Endodermal cell (in vitro differentiated cells): ENCODE measurements at places on chromosomes 11 and 22.

DNA sequence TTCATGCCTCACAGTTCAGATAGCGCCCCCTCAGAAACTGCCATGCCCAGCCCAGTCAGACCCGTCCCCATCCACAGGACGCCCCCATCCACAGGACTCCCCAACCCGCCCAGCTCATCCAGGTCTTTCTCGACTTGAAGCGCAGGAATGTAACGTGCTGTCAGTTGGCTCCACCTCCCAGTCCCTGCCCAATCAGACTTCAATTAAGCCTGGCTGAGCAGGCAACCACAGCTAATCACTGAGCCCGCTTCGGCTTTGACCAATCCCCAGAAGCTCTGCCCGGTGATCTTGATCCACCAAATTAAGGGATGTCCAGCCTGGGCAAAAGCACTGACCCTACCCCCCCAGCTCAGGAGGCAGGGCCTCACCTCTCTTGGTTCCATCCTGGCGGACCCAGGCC lies 10.5 kb upstream of the MFNG start:
- DNase-seq = peak; percentile 77

- no peak for DNase-seq
Measured at GRCh38 chr11:11845551-11845950, 3.8 kb downstream of the USP47 start.

- DNase-seq = peak; percentile 13
Measured at GRCh38 chr11:113651023-113651422, 55.1 kb downstream of the TMPRSS5 start.

DNA sequence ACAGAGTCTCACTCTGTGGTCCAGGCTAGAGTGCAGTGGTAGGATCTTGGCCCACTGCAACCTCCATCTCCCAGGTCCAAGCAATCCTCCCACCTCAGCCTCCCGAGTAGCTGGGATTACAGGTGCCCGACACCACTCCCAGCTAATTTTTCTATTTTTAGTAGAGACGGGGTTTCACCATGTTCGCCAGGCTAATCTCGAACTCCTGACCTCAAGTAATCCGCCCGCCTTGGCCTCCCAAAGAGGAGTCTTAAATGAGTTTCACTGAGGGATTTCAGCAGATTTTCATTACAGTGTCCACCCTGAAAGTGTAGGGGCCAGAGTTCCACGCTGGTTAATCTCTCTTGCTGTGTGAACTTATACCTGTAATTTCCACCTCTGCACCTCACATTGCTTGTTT lies 412 bp upstream of the RPS3 start:
- no peak for DNase-seq

- DNase-seq = no peak
Measured at GRCh38 chr11:20011307-20011951, 148.8 kb downstream of the DBX1 start.

GRCh38 chr22:49765091-49765771 lies 62.4 kb downstream of the BRD1 start:
- DNase-seq = peak; percentile 42

DNA sequence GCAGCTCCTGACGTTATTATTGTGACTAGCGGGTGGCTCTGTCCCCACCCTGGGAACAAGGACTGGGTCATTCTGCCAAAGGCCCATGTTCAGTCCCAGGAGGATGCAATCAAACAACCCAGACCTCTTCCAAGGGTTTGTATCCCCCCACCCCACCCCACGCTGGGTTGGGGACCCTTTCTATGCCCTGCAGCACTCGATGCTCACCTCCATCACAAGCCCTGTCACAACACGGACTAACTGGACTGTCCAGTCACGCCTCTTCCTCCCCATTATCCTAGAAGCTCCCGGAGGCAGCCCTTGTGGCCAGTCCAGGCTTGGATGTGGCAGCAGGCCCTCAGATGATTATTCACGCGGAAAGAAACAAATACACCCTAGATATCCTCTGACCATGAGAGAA lies 3.7 kb downstream of the SHANK2 start:
- no peak for DNase-seq

GRCh38 chr22:49948958-49949913 lies 11.3 kb upstream of the PIM3 start:
- peak; percentile 53 for DNase-seq

DNA sequence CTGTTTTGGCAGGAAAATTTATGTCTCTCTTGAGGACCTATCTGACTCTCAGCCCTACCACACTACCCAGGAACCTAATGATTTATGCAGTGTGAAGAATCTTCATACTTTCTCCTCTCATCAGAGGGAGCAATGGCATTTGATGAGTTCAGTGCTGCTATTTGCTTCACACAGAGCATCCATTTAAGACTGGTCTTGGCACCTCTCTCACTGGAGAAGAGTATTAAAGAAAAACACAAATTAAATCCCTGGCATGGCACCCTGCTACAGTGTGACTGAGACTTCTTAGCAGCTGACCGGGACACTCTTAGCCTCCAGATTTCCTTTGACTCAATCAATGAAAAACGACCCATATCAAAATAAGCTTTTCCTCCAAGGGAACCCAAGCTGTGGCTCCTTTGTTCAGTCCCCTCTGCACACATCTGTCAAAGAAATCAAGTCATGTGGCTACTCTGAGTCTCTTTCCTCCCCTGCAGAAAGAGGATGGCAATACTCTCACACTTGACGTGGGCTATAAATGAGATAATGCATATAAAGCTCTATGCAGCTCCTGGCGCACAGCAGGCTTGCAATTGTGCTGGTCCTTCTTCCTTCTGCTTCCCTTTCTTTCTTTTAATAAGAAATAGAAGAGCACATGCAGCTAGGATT lies 186.1 kb upstream of the E2F8 start:
- DNase-seq = no peak

DNA sequence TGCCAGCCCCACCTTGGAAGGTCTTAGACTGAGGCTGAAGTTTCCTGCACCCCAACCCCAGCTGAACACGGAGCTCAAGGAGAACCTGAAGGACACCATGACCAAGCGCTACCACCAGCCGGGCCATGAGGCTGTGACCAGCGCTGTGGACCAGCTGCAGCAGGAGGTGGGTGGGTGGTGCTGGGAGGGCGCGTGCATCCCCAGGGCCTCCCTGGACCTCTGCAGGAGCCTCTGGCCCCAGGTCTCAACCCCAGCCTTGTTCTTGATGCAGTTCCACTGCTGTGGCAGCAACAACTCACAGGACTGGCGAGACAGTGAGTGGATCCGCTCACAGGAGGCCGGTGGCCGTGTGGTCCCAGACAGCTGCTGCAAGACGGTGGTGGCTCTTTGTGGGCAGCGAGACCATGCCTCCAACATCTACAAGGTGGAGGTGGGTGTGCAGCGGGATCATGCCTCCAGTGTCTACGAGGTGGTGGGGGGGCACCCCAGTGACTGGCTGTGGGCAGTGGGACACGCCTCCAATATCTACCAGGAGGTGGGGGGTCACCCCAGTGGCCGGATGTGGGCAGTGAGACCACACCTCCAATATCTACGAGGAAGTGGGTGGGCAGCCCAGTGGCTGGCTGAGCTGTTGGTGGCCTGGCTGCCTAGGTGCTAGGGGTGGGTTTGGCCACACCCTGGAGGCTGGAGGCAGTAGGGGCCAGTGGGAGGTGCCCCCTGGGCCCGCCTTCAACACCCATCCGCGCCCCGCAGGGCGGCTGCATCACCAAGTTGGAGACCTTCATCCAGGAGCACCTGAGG lies 4.6 kb downstream of the CD151 start:
- no peak for DNase-seq

GRCh38 chr11:118872403-118872821 lies 11.3 kb upstream of the CXCR5 start:
- no peak for DNase-seq

DNA sequence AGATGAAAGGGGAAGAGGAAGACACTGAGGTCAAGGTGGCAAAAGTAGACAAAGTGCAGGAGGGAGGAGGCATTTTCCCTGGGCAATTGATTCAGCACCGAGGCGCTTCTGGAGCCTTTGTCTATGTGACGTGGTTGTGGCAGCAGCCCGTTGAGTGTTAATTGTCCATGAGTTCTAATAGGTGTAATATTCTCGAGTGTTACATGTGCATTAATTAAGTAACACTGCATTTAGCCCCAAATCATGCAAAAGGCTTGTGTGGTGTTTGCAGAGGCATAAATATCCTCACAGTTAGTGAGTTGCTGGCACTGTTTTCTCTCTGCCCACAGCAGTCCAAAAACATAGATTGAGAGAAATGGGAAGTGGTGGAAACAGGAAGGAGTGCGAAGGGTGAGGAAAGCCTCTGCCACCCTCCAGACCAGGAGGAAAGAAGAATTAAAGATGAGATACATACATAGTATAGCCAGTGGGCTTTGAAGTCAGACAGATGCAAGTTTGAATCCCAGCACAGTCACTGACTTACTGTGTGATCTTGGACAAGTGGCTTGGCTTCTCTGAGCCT lies 361.2 kb downstream of the MN1 start:
- DNase-seq = no peak

GRCh38 chr11:13391217-13391616 lies 71.8 kb downstream of the BTBD10 start:
- DNase-seq = no peak

DNA sequence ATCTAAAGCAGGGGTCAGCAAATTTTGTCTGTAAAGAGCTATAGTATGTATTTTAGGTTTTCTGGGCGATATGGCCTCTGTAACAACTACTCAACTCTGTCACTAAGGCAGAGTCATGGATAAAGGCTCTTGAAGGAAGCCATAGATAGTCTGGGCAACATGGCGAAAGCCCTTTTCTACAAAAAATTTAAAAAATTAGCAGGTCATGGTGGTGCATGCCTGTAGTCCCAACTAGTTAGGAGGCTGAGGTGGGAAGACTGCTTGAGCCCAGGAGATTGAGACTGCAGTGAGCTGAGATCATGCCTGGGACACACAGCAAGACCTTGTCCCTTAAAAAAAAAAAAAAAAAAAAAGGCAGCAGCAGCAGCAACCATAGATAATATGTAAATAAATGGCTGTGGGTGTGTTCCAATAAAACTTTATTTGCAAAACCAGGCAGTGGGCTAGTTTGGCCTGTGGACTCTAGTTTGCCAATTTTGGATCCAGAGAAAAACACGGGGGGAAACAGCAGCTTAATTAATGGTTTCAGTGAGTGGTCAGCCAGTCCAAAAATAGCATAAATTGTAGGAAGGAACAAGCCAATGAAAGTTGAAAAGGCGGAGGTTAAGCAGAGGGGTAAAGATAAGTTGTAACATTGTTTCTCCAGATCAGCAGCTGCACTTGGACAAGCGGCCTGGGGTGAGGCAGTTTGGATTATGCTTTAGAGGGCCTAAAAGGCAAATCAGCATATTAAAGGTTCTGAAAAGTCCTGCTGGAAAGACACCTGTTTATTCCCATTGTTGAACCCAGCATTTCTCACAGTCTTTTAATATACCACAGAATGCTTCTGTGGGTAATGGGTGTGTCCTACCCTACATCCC lies 62.6 kb downstream of the KIAA1671 start:
- DNase-seq = no peak

DNA sequence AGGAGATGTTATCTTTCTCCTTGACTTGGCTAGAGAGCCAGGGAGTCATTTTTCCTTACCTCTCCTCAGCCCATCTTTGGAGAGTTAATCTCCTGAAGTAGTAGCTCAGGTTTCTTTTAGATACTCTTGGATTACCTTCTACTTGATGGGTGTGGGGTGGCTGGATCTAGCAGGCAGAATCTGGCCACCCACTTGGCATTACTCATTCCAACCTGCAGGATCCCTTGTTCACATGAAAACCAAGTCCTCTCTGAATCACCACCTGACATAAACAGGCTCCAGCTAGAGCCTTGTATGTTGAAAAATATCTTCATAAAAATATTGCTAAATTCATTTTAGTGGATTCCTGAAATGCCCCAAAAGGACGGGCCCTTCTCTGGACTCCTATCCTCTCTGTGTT lies 250.6 kb upstream of the PLET1 start:
- DNase-seq = no peak

DNA sequence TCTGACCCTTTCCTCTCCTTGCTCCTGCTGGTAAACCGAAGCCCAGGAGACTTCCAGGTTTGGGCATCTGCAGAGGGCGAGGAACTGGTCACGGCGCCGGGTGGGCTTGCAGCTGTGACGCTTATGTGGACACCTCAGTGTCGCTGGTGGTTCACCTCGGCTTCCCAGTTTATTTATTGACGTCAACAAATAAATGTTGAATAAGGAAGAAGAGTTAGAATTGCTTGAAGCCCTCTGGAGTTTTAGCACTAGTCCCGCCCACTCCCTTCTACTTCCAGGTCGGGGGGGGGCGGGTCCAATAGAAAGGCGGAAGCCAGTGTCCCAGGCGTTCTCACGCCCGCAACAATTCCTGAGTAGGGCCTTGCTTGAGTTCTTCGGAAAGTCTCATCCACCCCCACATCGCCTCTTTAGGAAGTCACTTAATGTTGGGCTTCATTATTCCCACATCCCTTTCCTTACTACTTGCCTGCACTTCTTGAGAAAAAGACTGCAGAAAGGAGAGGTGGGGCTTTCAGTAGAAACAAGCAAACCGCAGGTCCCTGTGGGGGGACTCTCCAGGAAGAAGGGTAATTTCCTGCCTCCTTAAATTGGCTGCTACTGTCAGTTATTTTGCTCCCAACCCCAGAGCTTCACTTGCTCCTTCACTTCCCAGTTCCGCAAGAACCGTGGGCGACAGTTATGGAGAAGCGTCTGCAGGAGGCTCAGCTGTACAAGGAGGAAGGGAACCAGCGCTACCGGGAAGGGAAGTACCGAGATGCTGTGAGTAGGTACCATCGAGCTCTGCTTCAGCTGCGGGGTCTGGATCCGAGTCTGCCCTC lies at the start of gene TTC9C:
TSS of gene TTC9C (plus strand) at position 316 of the 818 bp plus-strand sequence. CDS start at position 679, 363 bp downstream.
- DNase-seq = peak; percentile 93

DNA sequence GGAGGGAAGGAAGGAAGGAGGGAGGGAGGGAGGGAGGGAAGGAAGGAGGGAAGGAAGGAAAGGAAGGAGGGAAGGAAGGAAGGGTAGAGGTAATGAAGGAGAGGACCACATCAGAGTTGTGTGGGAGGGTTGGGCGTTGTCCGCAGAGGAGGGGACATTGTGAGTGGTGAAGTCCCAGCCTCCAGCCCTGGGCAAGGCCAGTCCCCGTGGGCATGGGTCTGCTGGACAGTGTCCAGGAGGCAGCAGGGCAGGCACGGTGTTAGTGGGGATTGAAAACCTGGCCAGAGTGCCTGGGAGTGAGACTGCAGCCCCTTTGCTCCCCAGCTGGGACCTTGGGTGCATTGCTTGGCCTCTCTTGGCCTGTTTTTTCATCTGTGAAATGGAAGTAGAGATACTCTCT lies 1462.3 kb downstream of the BRD1 start:
- DNase-seq = no peak

DNA sequence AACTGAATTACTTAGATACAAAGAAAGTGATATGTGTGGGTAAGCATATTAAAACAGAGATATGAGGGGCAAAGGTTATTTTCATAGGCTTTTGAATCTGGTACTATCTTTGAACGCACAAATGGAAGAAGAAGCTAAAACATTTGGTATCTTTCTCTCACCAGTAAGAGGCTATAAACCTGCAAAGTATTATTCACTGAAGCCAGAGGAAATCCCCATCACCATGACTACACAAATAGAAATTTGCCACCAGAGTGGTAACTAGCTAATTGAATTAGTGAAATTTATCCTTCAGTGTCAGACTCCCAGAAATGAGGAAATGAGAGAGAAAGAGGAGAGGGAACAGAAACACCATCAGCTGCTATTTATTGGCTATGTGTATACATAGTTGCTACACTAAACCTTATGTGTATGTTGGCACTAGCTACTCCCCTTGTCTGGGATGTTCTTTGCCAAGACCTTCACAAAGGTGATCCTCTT lies 503.4 kb downstream of the DLG2 start:
- DNase-seq = no peak
